ENCODE measurements at places on chromosomes 2 and 18. TPM values are rescaled to one million over a fixed set of nuclear protein-coding genes. Genes with fewer than 3 reads are reported as not detected.
A peak's percentile ranks its signal among the peaks of the same experiment; 100 is the strongest.

GRCh38 chr2:96815326-96816126, 542 bp upstream of the CNNM3 start:
- DNase-seq = no peak

DNA sequence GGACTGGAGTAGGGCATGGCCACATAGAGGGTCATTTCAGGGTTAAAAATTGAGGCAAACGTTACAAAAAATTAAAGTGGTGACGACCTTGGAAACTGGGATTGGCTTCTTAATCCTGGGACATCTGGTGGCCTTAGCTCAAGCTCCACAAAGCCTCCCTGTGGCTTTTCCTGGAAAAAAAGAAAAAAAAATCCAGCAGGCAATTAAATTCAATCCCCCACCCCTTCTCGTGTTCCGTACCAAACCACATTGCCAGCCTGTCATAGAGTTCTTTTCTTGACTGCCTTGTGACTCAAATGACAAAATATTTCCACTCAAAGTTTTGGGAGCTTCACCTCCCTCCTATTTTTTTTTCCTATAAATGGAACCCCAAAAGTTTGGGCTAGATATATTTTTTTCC, 195.6 kb downstream of the HRH4 start:
- no peak for DNase-seq

DNA sequence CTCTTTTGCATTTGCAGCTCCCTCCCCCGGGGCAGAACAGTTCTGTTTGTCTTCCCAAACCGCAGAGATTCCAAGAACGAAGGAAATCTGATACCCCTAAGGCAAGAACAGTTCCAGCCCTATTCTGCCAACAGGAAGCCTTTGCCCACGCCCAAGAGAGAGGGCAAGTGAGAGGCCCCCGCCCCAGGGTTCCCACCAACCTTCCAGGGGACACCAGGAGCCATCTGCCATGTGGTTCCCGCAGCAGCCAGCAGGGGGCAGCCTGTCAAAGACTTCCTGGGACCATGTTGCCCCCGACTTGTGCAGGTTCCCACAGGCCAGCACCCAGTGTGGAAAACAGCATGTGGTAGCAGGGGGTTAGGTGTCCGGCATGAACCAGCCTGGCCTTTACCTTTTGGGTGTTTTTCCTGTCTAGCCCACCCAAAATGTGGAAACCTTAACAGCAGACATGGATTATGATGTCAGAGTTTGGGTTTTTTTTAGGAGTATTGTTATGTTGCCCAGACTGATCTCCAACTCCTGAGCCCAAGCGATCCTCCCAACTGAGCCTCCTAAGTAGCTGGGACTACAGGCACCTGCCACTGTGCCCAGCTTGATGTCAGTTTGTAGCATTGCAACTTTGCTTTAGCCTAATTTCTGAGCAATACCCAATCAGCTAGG, 21.7 kb upstream of the EFHD1 start:
- peak; percentile 52 for DNase-seq

The DHRS9 gene
- total RNA-seq = not detected

GRCh38 chr2:145154731-145155130, 634.8 kb upstream of the ZEB2 start:
- DNase-seq = no peak

GRCh38 chr2:100810603-100811145, 9.3 kb upstream of the NPAS2 start:
- DNase-seq = no peak

- no peak for DNase-seq
Observed at GRCh38 chr18:53946594-53946993, 277.9 kb downstream of the MBD2 start.

GRCh38 chr2:119706221-119706620, 27.2 kb downstream of the TMEM177 start:
- no peak for DNase-seq

GRCh38 chr2:169131587-169132512, 62.5 kb downstream of the DHRS9 start:
- DNase-seq = no peak

DNA sequence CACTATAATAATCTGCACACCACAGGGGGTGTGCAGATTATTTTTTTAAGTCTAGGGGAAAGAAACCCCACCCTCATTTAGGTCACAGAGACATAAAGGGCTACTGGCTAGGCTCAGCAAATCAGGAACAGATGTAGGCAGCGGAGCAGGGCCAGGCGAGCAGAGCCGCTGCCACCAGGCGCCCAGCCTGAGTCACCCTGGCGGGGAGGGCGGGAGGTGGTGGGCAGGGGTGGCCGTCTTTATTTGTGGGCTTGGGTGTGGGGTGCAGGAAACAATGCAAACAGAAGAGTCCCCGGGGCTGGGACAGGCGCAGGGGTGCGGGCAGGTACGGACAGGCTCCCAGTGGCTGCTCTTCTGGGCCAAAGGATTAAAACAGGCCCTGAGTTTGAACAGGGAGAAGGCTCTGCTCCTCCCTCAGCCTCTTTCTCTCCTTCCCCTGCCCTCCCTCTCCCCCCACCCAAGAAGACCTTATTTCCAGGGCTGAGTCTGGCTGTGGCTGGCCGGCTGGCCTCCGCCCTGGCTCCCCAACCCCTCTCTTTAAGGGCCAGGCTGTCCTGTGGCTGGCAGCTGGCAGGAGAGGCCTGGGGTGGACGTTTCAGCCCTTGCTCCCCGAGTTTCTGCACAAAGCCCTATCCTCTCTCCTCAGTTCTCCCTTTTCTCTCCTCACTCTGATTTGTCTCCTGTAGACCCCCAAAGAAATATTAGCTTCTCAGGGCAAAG, 142.9 kb upstream of the SMAD2 start:
- no peak for DNase-seq

GRCh38 chr2:106195456-106195855, 1.4 kb upstream of the UXS1 start:
- no peak for DNase-seq

DNA sequence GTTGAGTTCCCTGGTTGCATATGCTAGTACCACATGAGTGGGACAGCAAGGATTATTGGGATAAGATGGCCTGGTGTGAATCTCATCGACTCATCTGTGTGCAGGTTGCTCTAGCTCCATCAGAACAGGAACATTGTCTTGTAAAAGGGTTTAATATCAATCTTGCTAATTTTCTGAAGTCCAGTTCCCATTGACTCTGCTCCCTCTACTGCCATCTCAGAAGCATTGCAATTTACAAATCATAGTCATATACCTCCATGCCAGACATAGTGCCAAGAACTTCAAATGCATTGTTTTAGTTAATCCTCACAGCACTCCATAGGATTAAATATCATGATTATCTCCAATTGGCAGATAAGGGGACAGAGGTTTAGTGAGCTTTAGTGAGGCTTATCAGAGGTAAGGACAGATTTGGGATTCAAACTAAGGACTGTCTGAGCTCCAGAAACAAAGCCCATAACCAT, 4.8 kb upstream of the STAT4 start:
- no peak for DNase-seq

The MCFD2 gene
- total RNA-seq = 41.9 TPM

GRCh38 chr2:61720911-61721310, 132.9 kb downstream of the FAM161A start:
- no peak for DNase-seq

The HSPD1 gene
- 182 TPM for total RNA-seq

DNA sequence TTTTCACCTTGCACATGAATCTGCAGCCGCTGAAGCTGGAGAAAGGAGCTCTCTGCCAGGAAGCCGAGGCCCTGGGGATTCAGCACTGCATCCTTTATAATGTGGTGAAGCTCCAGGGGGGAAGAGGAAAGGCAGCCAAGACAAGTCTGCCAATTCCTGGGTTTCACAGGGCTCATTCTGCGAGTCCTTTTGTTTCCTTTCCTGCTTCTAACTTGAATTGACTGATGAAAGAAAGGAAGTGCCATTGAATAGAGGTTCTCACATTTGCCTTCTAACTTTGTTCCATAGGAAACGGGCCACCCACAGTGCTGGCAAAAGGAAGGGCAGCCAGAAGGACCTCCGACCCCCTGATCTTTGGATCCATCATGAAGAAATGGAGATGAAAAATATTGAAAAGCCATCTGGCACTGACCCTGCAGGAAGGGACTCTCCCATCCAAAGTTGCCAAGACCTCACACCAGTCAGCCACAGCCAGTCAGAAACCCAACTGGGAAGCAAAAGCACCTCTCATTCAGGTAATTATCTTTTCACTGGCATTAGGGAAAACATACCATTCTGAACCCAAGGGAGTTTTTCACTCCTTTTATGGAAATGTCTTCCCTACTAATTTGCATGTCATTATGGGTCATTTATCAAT, 765.4 kb downstream of the MBD2 start:
- no peak for DNase-seq
